ENCODE measurements at places on chromosomes 2 and 18. TPM values are rescaled to one million over a fixed set of nuclear protein-coding genes. Genes with fewer than 3 reads are reported as not detected.

GRCh38 chr2:103005393-103005792 is 243.6 kb downstream of the TMEM182 start:
- no peak overlapping the region for H3K27ac ChIP-seq
- H3K27me3 ChIP-seq, result no peaks in the 10 kb centered on the region
- H3K4me1 ChIP-seq, result no peaks in the 10 kb centered on the region
- DNase-seq, result no peak
- no peak overlapping the region for H3K4me3 ChIP-seq

DNA sequence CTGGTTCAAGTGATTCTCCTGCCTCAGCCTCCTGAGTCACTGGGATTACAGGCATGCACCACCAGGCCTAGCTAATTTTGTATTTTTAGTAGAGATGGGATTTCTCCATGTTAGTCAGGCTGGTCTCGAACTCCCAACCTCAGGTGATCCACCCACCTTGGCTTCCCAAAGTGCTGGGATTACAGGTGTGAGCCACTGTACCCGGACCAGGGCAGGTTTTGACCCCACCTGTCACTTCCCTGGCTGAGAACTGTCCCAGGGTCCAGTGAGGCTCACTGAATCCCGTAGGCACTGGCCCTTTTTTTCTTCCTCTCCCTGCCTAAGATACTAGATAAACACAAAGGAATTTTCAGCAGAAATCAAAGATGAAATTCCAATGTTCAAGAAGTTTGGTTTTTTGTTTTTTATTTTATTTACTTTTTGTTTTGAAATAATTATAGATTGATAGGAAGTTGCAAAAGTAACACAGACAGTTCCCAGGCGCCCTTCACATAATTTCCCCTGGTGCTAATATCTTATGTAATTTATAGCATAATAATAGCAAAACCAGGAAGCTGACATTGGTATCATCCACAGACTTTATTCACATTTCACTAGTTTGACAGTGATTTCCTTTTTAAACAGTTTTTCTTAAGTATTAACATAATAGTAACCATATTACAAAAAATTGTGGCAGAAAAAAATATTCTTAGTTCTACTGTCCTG is 52.4 kb upstream of the B3GNT7 start:
- H3K27me3 ChIP-seq, result no peaks in the 10 kb centered on the region
- no peaks in the 10 kb centered on the region for H3K4me1 ChIP-seq
- H3K4me3 ChIP-seq, result no peak overlapping the region
- no peaks in the 10 kb centered on the region for H3K36me3 ChIP-seq
- H3K27ac ChIP-seq, result no peak overlapping the region
- DNase-seq, result no peak

- DNase-seq, result no peak
- H3K4me3 ChIP-seq, result no peak overlapping the region
- H3K4me1 ChIP-seq, result no peaks in the 10 kb centered on the region
- H3K27ac ChIP-seq, result no peak overlapping the region
- no peaks in the 10 kb centered on the region for H3K27me3 ChIP-seq
- H3K36me3 ChIP-seq, result no peaks in the 10 kb centered on the region
Observed at GRCh38 chr2:100252811-100253698, 69.2 kb downstream of the LONRF2 start.

GRCh38 chr2:222532315-222532714 is 108.0 kb downstream of the SGPP2 start:
- H3K27ac ChIP-seq, result no peak overlapping the region
- no peak for DNase-seq
- no peaks in the 10 kb centered on the region for H3K27me3 ChIP-seq
- no peak overlapping the region for H3K4me3 ChIP-seq
- H3K36me3 ChIP-seq, result no peaks in the 10 kb centered on the region

GRCh38 chr2:21072477-21073242 is 28.8 kb upstream of the APOB start:
- H3K4me1 ChIP-seq, result peaks cover 6% of the 10 kb centered on the region
- H3K36me3 ChIP-seq, result no peaks in the 10 kb centered on the region
- H3K27ac ChIP-seq, result no peak overlapping the region
- DNase-seq, result no peak

DNA sequence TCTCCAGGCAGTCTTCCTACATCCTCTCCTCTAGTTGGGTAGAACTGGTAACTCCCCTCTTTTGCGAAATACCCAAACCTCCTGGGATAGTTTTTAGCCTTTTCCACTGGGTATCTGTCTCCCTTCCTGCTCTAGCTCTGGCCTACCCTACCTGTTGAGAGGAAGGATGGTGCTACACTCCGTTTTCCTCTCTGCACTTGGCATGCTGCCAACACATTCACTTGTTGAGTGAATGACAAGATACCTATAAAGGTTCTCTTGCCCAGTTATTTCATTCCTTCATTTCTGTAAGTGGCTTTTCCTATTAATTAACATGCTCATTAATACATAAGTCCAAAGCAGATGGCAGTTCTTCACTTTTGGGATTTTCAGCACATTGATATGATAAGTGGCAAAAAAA is 293.8 kb downstream of the CNTNAP5 start:
- no peaks in the 10 kb centered on the region for H3K4me1 ChIP-seq
- H3K27me3 ChIP-seq, result no peaks in the 10 kb centered on the region
- H3K4me3 ChIP-seq, result no peak overlapping the region
- no peak overlapping the region for H3K27ac ChIP-seq

- no peaks in the 10 kb centered on the region for H3K27me3 ChIP-seq
- no peaks in the 10 kb centered on the region for H3K4me1 ChIP-seq
- H3K27ac ChIP-seq, result no peak overlapping the region
- no peaks in the 10 kb centered on the region for H3K36me3 ChIP-seq
- H3K4me3 ChIP-seq, result no peak overlapping the region
Observed at GRCh38 chr2:223735659-223736244, 101.6 kb downstream of the AP1S3 start.

DNA sequence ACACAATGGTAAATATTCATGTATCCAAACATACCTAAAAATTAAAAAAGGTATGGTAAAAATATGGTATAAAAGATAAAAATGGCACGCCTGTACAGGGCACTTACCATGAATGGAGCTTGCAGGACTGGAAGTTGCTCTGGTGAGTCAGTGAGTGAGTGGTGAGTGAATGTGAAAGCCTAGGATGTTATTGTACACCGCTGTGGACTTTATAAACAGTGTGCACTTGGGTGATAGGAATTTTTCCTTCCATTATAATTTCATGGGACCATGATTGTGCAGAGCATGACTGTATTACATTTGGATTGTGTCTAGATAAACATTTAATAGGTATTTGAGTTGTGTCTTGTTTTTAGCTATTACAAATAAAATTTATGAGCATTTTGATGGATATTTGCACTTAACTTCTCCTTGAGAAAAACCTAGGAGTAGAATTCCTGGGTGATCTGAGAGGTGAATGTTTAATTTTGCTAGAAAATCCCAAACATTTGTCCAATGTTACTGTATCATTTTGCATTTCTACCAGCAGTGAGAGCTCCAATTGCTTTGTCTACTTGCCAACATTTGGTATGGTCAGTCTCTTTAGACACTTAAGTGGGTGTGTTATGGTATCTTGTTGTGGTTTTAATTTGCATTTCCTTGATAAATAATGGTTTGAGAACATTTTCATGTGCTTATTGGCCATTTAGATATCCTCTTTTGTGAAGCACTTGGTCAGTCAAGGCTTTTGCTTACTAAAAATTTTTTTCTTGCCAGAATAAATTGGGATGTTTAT is 81.7 kb downstream of the BCL2L11 start:
- no peak overlapping the region for H3K4me3 ChIP-seq
- H3K27ac ChIP-seq, result no peak overlapping the region
- H3K27me3 ChIP-seq, result no peaks in the 10 kb centered on the region
- no peaks in the 10 kb centered on the region for H3K36me3 ChIP-seq
- H3K4me1 ChIP-seq, result no peaks in the 10 kb centered on the region

- no peaks in the 10 kb centered on the region for H3K36me3 ChIP-seq
- no peak overlapping the region for H3K27ac ChIP-seq
- DNase-seq, result no peak
- H3K4me1 ChIP-seq, result no peaks in the 10 kb centered on the region
- no peaks in the 10 kb centered on the region for H3K27me3 ChIP-seq
Observed at GRCh38 chr2:110941226-110941625, 179.5 kb upstream of the BCL2L11 start.

- DNase-seq, result no peak
- H3K4me3 ChIP-seq, result no peak overlapping the region
- no peaks in the 10 kb centered on the region for H3K27me3 ChIP-seq
- no peaks in the 10 kb centered on the region for H3K36me3 ChIP-seq
- no peaks in the 10 kb centered on the region for H3K4me1 ChIP-seq
Observed at GRCh38 chr18:58831606-58832005, 33.1 kb upstream of the ZNF532 start.

DNA sequence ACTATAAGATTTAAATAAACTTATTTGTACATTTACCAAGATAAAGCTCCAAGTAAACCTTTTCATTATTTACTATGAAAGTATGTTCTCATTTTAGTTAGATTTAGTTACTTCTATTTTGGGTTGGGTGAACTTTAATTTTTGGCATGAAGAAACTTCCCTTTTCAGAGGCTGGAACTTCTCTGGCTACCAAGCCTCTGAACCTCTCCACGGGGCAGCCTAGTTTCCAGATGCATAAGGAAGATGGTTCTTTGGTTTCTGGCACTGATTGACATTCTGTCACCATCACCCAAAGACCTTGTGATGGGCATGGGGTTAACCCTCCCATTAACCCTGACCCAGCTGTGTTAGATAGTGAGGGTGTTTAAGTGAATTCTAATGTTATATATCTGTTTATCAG is 17.1 kb downstream of the PSD4 start:
- H3K36me3 ChIP-seq, result peaks cover 4% of the 10 kb centered on the region
- H3K27ac ChIP-seq, result no peak overlapping the region
- no peak overlapping the region for H3K4me3 ChIP-seq

DNA sequence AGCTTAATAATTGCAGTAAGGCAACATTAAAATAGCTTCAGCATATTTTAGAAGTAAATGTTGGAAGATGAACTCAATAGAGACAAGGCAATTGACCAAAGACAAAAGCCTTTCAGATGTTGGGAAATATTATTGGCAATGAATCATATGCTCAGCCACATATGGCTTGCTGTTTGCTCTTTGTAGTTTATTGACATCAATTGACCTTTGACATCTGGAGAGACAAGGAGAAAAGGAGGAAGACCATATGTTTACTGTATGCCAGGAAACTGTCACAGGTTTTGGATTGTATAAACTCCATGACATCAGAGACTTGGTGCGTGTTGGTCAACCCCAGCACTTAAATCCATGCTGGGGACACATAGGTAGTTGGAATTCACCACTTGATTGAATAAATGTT is 60.6 kb upstream of the SLC16A14 start:
- no peaks in the 10 kb centered on the region for H3K4me1 ChIP-seq
- H3K27ac ChIP-seq, result no peak overlapping the region
- H3K27me3 ChIP-seq, result no peaks in the 10 kb centered on the region
- no peak overlapping the region for H3K4me3 ChIP-seq

- no peak for DNase-seq
- no peaks in the 10 kb centered on the region for H3K4me1 ChIP-seq
- no peaks in the 10 kb centered on the region for H3K36me3 ChIP-seq
- no peaks in the 10 kb centered on the region for H3K27me3 ChIP-seq
Observed at GRCh38 chr2:168797286-168797655, 5.2 kb upstream of the NOSTRIN start.

GRCh38 chr2:184444623-184445223 is 153.6 kb upstream of the ZNF804A start:
- no peaks in the 10 kb centered on the region for H3K4me1 ChIP-seq
- H3K27me3 ChIP-seq, result no peaks in the 10 kb centered on the region
- DNase-seq, result no peak
- H3K4me3 ChIP-seq, result no peak overlapping the region

DNA sequence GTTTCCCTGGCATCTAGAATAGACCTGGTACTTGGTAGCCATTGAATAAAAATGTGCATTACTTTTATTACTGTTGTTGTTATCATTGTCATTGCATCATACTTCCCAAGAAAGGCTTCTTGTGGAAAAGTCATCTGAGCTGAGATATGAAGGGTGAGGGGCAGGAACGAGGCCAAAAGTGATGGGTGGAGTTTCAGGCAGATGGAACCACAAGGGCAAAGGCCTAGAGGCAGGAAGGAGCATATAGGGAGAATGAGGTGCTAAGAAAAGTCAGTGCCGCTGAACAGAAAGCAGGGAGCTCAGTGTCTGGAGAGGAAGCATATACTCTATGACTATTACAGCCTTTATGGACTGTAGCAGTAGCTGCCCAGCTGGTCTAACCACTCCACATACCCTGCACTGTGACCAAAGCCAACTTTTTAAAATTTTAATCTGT is 219.3 kb downstream of the SPP2 start:
- H3K36me3 ChIP-seq, result no peaks in the 10 kb centered on the region
- H3K27me3 ChIP-seq, result no peaks in the 10 kb centered on the region
- no peak overlapping the region for H3K4me3 ChIP-seq
- no peak for DNase-seq
- H3K4me1 ChIP-seq, result no peaks in the 10 kb centered on the region

DNA sequence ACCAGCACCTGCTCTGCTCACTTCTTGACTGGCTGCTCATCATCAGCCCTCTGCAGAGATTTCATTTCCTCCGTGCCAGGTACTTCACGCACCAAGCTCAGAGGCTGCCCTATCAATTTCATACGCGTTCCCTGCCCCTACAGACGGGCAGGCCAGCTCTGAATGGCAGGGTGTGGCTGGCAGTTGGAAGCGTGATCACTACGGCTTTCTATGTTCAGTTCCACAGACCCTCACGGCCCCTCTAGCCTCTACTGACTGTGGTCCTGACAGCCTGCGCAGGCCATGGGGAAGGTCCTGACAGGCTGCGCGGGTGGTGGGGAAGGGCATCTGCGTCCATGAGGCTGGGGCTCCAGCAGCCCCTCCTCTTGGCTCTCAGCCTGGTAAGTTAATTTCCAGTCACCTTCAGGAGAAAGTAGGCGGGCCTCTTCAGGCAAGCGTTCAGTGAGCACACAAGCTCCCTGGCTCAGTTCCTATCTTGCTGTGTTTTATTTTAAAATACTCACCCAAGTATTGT is 154.8 kb downstream of the ZNF236 start:
- H3K27ac ChIP-seq, result no peak overlapping the region
- no peak overlapping the region for H3K4me3 ChIP-seq
- H3K36me3 ChIP-seq, result no peaks in the 10 kb centered on the region
- peaks cover 2% of the 10 kb centered on the region for H3K4me1 ChIP-seq
- peak; percentile 30 for DNase-seq

GRCh38 chr2:232941400-232941799 is 71.3 kb downstream of the SNORC start:
- no peaks in the 10 kb centered on the region for H3K27me3 ChIP-seq
- no peaks in the 10 kb centered on the region for H3K4me1 ChIP-seq
- no peak for DNase-seq
- H3K4me3 ChIP-seq, result no peak overlapping the region
- H3K36me3 ChIP-seq, result no peaks in the 10 kb centered on the region
- H3K27ac ChIP-seq, result no peak overlapping the region

The SNORC gene
- total RNA-seq, result 2.7 TPM

The TUBA3D gene
- 0.14 TPM for total RNA-seq

The RAB3GAP1 gene
- total RNA-seq, result 19.3 TPM

The LDLRAD4 gene
- total RNA-seq, result 15.6 TPM

The TXNL1 gene
- total RNA-seq, result 23.1 TPM

The CFC1 gene
- not detected for total RNA-seq

The ZC3H6 gene
- total RNA-seq, result 3.7 TPM

The MEIS1 gene
- total RNA-seq, result 6.3 TPM

The NAB1 gene
- 26.6 TPM for total RNA-seq

The TM4SF20 gene
- total RNA-seq, result not detected

The CHRND gene
- total RNA-seq, result not detected

Data from liver (tissue), 10 donors.